ENCODE measurements at places on chromosomes 7 and 10.

DNA sequence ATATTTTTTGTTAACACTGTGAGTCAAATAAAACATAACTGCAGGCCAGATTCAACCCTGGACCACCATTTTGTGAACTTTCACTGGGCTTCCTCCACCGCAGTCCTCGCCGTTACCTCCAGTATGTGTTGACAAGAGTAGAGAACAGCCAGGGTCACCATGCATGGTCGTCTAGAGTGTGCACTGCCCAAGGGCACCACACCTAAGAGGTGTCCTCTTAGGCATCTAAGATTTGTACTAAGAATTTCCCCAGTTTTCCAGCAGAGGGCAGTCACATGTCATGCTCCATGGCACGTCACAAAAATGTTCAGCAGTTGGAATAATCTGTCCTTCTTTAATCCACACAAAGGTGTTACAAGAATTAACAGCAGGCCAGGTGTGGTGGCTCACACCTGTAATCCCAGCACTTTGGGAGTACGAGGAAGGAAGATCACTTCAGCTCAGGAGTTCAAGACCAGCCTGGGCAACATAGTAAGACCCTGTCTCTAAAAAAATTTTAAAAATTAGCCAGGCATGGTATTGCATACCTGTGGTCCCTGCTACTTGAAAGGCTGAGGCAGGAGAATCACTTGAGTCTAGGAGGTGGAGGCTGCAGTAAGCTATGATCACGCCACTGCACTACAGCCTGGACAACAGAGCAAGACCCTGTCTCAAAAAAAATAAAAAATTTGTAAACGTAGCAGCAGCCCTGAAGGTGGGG is 71.2 kb upstream of the FOXK1 start:
- peak; percentile 76 for DNase-seq

DNA sequence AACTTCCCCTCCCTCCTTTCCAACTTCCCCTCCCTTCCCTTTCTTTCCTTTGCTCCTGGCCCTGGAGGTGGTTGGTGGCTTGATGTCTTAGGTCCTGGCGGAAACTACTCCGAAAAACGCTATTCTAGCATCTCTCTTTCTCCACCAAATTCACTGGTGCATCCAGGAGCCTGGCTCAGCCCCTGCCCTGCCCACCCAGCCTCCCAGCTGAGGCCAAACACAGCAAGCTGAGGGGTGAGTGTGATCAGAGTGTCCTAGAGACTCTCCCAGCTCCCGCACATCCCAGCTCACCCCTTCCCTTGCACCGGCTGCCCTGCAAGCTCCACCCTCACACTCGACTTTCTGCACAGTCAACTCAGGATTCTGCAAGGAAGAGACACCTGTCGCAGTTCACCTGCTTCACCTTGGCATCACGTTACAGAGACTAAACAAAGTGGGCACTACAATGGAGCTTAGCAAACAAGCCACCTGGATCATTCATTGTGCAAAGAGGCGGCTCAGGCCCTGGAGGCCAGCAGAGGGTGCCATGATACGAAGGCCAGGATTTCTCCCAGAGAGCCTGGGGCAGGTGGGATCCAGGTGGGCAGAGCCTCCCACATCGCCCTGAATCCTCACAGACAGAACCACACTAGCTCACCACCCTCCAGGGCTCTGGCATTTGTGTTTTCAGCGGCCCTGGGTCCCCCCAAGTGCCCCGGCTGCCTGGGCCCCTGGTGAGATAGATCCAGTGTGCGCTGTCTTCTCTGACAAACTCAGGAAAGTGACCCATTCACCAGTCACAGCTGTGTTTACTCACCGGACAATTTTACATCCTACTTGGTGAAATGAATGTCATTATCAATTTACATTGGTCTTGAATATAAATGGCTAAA is 169.6 kb downstream of the TCERG1L start:
- DNase-seq: no peak

DNA sequence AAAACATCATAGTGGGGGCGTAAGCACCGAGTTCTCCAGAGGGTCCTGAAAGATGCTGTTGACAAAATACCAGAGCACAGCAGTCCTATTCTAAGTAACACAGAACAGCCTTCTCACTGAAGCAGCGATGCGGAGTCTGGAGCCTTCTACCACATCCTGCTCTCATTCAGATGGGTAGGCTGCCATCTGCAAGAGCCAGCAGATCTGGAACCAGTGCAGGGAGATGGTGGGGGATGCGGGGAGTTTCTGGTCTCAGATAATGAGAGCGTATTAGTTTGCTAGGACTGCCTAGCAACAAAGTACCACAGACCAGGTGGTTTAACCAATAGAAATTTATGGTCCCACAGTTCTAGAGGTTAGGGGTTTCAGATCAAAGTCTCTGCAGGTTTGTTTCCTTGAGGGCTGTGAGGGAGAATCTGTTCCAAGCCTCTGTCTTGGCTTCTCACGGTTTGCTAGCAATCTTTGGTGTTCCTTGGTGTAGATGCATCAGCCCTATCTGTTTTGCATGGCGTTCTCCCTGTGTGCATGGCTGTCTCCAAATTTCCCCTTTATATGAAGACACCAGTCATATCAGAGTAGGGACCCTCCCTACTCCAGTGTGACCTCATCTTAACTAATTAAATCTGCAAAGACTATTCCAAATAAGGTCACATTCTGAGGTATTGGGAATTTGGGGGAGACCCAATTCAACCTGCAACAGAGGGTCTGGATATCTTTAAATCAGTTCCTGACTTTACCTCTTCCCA is 52.0 kb upstream of the STEAP1B start:
- DNase-seq: peak; percentile 53

- DNase-seq: no peak
These were observed 4.5 kb downstream of the PTER start for GRCh38 chr10:16441173-16441840.

GRCh38 chr10:130836344-130836743 is 475.2 kb downstream of the TCERG1L start:
- DNase-seq: no peak

DNA sequence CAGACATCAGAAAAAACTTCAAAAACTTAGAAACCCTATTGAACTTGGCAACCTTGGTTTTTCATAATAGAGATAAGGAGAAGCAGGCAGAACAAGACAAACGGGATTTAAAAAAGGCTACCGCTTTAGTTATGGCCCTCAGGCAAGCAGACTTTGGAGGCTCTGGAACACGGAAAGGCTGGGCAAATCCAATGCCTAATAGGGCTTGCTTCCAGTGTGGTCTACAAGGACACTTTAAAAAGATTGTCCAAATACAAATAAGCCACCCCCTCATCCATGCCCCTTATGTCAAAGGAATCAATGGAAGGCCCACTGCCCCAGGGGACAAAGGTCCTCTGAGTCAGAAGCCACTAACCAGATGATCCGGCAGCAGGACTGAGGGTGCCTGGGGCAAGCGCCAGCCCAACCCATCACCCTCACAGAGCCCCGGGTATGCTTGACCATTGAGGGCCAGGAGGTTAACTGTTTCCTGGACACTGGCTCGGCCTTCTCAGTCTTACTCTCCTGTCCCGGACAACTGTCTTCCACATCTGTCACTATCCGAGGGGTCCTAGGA is 115.3 kb downstream of the NRCAM start:
- no peak for DNase-seq

- DNase-seq: no peak
These were observed 6.5 kb downstream of the ZNF107 start for GRCh38 chr7:64672414-64672813.

DNA sequence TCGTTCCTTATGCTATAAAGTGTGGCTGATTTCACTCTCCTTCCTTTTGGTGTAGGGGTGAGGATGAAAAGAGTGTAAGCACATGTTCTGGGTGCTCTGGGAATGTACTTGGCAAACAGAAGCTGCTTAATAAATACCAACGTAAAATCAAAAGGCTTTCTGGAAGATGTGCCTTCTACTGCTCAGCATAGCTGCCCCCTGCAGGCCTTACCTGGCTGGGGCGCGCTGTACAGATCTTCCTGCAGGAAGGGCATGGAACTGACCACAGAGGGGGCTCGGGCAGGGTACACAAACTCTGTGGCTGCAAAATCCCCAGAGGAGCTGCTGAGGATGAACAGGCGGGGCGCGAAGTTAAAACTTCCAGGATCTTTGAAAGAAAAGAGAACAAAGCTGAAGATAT is 169.4 kb downstream of the SVIL start:
- DNase-seq: no peak

GRCh38 chr7:91137788-91138368 is 126.4 kb upstream of the FZD1 start:
- DNase-seq: no peak

All from GM13977 (cell line).